ENCODE measurements at places on chromosomes 16 and 17. TPM values are rescaled to one million over a fixed set of nuclear protein-coding genes. Genes with fewer than 3 reads are reported as not detected.

Gene KRT31
- not detected for total RNA-seq

Gene SLC22A31
- total RNA-seq = 1.8 TPM

Gene TBX6
- 0.24 TPM for total RNA-seq

Gene IGF2BP1
- total RNA-seq = 53.9 TPM

Gene CD300H
- 0.27 TPM for total RNA-seq
